ENCODE measurements at places on chromosomes 7 and 10.
A peak's percentile ranks its signal among the peaks of the same experiment; 100 is the strongest.

DNA sequence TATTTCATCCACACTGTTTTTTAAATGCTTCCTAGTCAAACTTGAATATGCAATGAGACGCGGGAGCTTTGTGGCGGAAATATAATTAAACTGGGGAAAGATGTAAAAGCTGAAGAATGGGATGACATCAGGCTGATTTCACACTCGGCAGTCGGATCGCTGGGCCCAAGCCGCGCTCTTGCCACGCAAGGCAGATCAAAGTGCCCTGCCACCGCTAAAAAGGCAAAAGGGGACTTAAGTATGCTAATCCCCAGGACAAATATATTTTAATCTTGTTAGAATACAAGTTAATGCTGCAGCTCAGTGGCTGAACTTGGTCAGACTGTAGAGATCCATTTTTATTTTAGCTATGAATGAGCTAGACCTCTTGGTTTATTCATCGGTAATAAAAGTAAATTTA lies 13.8 kb downstream of the EN2 start:
- no peak for DNase-seq

DNA sequence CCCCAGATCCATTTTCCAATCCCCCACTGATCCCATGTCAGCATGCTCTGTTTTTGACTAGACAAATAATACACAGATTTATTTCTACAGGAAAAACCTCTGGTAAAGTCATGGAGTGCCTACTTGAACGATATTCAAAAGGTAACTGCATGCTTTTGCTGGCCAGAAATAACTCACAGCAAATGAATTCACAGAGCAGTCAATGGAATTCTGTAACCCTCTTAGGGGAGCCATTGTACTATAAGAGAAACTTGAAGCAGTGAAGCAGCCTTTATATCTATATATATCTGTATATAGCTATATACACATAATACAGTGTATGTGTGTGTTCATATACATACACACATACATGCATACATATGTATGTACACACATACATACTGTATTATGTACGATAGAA lies 29.0 kb upstream of the MEOX2 start:
- no peak for DNase-seq

DNA sequence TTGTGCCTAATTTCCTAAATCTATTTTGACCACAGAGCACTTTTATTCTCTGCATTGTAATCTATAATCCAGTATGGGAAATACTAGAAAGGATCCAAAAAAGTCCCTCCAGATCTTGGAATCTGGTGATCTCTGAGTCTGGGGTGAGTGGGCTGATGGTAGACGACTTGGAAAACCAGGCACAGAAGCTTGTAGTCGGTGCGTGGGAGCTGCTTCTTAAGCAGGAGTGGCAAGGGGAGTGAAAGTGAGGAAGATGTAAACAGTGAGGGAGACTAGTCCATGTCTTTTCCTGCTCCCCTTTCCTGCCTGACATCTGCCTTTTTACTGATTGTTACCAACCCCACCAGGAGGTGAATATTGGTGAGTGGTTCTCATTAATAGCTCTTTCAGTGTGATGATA lies 6.8 kb downstream of the AUTS2 start:
- peak; percentile 32 for DNase-seq

DNA sequence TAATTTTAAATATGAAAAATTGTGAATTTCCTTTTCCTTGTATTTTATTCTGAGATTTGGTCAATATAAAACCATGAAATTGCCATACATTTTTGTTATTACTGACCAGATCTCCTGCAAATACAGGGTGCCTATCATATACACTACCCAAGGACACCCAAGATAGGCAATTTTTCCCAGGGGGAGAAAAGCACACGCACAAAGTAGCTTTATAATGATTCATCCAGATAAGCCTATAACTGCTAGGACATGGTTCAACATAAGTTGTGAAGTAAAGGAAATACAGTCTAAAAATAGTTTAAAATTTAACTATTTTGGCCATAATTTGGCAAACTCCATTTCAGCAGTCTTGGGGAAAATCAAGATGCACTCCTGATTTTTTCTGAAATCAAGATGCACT lies 4.8 kb downstream of the RUFY2 start:
- no peak for DNase-seq

GRCh38 chr7:116560021-116560970 lies 35.5 kb downstream of the CAV1 start:
- DNase-seq: peak; percentile 37

DNA sequence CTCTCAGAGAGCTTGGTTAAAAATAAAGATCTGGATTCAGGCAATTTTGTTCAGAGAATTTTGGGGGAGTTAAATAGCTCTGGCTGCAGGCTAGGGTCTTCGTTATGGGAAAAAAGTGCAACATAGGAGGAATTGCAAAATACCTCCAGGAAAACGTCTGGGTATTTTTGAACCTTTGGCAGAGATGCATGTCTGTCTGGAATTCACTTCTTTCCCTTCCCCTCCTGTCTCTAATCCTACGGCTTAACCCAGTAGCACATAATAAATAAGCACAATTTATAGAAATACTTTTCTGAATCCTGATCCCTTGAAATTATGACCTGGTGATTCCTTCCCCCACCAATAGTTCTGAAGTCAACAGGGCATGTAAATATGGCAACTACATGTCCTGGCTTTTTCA lies 19.3 kb upstream of the NUP205 start:
- DNase-seq: no peak

Data from NCI-H2171 treated with DMSO at 0.1 percent for 48 hours (cell line).